ENCODE measurements at places on chromosomes 13 and 19. TPM values are rescaled to one million over a fixed set of nuclear protein-coding genes. Genes with fewer than 3 reads are reported as not detected.

DNA sequence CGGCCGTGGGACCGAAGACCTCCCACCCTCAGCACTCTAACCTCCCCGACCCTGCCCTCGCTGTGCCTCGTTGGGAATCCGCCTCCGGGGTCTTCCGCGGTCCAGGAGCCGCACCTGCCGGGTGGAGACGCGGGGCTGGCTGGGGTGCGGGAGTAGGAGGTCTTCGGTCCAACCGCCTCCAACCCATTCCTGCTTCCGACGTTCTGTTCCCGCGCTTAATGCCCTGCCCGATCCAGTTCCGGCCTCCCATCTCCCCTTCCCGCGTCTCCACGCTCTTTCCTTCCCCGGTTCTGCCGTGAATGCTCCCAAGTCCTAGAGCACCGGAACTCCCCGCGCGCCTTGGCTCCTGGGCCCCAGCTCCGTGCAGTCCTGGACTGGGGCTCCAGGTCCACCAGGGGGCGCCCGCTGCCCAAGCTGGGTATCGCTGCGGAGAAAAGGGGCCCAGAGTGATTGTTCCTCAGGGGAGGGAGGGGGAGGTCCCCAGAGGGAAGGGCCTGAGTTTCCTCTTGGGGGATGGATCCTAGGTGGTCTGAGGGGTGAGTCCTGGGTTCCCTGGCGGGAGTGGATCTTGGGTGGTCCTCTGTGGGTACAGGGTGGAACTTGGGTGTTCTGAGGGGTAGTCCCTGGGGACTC lies 14.1 kb upstream of the TNFSF9 start:
- peak; percentile 96 for DNase-seq

FPR3 gene
- total RNA-seq: not detected

DNA sequence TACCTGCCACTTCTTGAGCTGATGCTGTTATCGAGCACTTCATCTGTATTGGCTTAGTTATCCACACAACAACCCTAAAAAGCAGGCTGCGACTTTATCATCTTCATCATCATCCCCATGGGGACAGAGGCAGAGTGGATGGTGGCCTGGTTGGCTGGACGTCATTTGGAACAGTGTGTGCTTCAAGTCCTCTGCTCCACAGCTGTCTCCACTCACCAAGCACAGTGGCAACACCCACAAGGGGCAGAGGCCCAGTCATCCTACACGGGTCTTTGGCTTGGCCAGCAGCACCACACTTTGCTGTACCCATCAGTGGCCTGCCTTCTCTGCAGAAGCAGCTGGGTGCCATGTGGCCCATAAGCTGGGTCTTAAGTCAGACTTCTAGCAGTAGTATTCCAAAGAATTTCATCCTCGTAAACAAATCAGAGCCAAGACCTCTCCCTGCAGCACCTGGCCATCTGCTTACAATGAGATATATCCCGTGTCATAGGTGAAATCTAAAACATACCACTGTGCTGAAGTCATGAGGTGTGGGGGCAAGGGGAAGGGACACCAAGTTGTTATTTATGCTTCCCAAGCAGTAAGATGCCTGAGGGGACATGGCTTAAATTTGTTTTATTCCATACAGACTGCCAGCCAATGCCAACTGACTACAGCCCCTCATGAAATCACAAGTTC lies 47.9 kb upstream of the EPHX3 start:
- no peak for DNase-seq

GRCh38 chr19:55962186-55962585 lies 14.6 kb downstream of the NLRP8 start:
- DNase-seq: no peak

TYROBP gene
- total RNA-seq: not detected

GRCh38 chr13:51502153-51502651 lies 49.4 kb upstream of the INTS6 start:
- no peak for DNase-seq

DNA sequence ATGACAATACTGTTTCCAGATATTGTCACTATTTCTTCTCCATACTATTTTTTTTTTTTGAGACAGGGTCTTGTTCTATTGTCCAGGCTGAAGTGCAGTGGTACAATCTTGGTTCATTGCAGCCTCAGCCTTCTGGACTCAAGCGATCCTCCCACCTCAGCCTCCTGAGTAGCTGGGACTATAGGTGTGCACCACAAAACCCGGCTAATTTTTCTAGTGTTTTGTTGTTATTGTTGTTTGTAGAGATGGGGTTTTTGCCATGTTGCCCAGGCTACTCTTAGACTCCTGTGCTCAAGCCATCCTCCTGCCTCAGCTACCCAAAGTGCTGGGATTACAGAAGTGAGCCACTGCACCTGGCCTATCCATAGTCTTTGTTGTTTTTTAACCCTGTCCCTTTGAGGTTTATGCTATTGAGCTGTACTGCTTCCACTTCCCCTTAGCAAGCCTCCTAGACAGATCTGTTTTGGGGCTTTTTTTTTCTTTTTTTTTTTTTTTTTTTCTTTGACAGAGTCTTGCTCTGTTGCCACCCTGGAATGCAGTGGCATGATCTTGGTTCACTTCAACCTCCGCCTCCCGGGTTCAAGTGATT lies 27.6 kb upstream of the MAP3K10 start:
- DNase-seq: no peak

- no peak for DNase-seq
Observed at GRCh38 chr13:74138241-74138640, 4.0 kb upstream of the KLF12 start.

DNA sequence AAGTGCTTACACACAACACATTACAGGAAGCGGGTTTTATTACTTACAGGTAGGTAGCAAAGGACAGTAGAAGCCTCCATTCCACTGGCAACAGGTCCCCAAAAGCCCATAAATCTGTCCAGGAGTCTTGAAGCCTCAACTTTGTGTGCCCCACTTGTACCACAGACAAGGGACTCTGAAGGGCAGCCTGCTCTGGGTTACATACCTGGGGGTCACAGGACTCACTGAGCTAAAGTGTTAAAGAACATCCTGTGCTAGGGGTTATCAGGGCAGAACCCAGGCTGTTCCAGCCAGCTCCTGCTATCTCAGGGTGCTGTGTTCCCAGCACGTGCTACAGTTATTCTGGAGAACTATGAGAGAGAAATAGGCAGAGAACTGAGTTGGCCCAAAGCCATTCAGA lies 230.9 kb upstream of the SLC10A2 start:
- no peak for DNase-seq

LMTK3 gene
- 3.5 TPM for total RNA-seq

DNA sequence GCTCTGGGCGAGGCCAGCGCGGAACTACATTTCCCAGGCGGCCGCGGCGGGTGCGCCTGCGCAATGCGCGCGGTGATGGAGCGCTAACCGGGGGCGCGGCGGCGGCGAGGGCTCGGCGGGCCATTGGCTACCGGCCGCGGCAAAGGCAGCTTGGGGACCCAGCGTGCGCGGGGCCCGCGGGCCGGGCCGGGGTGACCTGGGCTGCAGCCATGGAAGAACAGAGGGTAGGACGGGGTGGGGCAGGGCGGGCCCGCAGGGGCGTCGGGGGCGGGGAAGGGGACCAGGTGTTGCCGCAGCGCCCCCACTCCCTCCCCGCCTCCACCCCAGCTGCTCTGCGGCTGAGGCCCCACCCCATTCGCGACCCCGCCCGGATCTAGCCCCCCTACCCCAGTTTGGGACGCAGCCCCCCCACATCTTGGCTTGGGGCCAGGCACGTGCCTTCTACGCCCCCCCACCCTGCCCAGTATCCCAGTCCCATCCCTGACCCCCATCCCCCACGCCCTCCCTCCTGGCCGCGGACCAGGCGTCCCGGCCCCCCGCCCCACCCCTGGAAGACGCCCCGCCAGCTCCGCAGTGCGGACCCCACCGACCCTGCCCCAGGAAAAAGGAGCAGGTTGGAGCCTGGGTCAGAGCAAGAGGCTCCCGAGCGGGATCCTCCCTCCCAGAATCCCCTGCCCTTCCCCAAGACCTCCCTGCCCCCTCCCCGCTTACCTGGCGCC lies at the start of gene FSD1:
FSD1 (plus strand) TSS at position 61 of the 719 bp plus-strand sequence; CDS start at position 210, 149 bp downstream.
- DNase-seq: peak; percentile 92

DNA sequence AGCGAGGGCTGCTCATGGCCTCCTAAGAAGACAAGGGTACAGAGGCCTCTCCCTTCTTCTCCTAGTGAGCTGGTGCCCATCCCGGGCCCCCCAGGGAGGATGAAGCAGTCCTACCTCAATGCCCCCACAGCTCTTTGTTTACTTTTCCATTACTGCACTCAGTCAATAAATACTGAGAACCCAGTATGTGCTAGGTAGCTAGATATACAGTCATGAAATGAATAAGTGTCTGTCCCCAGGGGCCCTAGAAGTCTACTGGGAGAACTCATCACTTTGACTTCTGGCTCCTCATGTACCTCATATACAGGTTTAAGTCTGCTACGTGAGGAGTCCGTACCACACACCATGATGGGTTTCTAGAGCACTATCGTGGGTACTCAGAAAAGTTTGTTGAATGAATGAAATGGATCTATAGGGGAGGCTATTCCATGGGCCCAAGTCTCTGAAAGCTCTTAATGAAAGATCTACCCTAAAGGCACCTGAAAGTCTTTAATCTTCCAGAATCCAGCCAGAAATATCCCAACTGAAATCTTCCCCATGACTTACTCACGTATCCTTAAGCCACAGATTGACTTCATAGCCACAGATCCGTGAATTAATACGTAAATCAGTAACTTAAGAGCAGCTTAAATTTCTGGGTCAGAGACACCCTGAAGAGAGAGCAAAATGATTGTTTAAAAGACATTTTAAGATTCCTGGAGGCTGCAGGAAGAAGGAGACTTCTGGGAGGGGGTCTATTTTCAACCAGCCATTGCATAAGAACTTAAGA lies 51.6 kb upstream of the POMP start:
- DNase-seq: no peak

PSG6 gene
- total RNA-seq: not detected

- DNase-seq: no peak
Observed at GRCh38 chr13:26308836-26309235, 54.9 kb downstream of the CDK8 start.

DNA sequence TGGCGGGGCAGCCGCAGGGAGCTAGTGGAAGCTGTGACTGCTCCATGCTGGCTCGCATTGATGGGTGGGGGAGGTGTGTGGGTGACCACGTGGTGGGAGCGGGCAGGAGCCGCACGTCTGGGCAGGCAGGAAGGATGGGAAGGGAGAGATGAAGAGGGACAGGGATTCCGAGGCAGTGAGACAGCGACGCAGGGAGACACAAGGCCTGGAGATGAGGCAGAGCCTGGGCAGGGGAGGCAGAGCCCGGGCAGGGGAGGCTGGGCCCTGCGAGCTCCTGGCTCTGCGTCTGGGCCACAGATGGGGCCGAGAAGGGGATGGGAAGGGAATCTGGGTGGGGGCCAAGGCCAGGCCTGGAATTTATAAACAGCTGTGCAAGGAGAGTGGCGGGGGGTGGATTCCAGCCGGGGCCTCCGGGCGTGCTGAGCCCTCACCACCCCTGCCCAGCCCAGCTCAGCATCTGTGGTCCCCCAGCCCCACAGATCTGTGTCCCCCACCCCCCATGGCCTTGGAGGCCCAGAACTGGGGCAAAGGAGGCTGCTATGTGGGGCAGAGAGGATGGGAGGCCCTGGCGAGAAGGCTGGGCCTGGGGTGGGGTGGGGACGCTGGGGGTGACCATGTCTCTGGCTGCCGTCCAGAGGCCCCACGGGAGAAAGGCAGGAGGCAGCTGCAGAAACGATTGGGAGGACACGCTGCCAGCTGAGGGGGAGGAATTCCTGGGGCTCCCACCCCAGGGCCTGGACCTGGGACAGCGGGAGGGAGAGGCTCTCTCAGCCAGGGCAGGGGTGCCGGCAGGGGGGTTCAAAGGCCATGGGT lies 6.0 kb downstream of the EHD2 start:
- DNase-seq: no peak

DNA sequence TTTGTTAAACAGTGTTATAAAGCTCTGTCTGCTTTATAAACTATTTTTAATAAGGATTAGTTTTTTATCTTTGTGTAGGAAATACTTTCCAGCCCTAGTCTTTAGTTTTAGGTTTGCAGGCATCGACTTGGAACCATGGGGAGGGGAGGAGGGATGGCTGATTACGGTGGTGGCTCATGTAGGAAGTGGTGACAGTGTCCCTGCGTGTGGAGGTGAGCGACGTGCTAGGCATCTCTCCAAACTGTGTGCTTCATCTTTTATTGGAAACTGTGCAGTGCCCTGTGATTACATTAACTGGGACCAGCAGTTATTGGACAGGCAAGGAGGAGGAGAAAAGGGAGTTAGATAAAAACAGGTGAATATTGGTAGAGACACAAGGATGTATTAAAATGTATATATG lies 203.8 kb downstream of the ATP8A2 start:
- no peak for DNase-seq

ACP7 gene
- total RNA-seq: 0.22 TPM

DNA sequence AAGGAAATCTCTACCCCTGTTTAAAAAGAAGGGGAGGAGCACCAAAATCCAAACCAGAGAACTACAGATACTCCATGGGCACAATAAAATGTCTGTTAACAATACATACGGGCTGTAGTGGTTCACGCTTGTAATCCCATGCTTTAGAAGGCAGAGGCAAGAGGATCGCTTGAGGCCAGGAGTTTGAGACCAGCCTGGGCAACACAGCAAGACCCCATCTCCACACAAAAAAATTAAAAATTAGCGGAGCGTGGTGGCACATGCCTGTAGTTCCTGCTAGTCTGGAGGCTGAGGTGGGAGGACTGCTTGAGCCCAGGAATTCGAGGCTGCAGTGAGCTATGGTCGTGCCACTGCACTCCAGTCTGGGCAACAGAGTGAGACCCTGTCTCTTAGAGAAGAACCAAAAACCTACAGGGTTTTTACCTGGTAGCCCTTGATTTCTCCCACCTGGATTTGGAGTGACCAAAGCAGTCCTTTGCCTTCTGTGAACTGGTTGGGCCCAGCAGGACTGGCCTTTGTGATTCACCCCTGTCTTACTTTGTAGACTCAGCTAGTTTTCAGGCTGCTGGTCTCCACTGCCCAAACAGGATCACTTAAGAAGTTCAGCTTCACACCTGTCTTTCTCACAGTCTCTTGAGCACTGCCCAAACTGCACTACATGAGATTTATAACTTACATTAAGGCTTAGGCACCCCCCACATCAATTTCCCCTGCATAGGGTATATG lies 38.7 kb upstream of the FLT1 start:
- no peak for DNase-seq

DNA sequence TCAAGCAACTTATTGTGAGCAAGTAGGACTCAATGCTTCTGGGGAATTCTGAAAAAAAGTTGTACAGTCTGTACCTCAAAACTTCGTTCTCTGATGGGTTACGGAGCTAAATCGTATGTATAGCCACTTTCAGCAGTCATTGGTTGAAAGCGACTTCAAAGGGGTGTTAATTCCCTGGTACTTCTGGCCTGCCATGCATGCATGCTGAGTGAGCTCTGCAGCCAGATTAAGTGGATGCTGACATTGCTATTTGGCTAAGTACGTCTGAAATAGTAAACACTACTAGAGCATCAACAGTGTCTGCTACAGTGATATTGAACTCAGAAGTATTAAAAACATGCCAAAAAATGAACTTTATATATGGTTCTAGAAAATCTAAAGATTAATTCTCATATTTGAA lies 1183.1 kb upstream of the PCDH20 start:
- peak; percentile 41 for DNase-seq

DNA sequence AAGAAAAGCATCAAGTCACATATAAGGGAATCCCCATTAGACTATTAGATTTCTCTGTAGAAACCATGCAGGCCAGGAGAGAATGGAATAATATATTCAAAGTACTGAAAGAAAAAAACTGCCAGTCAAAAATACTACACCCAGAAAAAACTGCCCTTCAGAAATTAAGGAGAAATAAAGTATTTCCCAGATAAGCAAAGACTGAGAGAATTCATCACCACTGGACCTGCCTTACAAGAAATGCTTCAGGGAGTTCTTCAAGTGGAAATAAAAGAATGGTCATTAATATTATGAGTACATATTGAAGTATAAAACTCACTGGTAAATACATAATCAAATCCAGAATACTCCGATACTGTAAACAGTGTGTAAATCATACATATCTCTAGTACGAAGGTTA lies 35.9 kb downstream of the VWA8 start:
- no peak for DNase-seq
